WTC11 (cell line): ENCODE measurements at places on chromosomes 2 and 18. TPM values are rescaled to one million over a fixed set of nuclear protein-coding genes. Genes with fewer than 3 reads are reported as not detected.

Gene PLCD4
- total RNA-seq, result 0.11 to 0.28 TPM (median 0.14 TPM) in 3 replicates

Gene PDE1A
- total RNA-seq, result 0.25 TPM in 1 of 3 replicates, not detected in the others

Gene STK39
- 20.5 to 22.1 TPM (median 21.6 TPM) in 3 replicates for total RNA-seq

Gene SERPINB3
- total RNA-seq, result 0.11 to 0.22 TPM in 2 of 3 replicates, not detected in the other

Gene KIAA2012
- not detected in 3 replicates for total RNA-seq

Gene WDFY1
- total RNA-seq, result 63.7 to 67.3 TPM (median 66.0 TPM) in 3 replicates

Gene DYNAP
- 0.46 to 0.94 TPM (median 0.50 TPM) in 3 replicates for total RNA-seq

Gene ASPRV1
- 0.73 to 1.3 TPM (median 1.1 TPM) in 3 replicates for total RNA-seq

Gene CCDC68
- 0.23 to 0.92 TPM (median 0.55 TPM) in 3 replicates for total RNA-seq

Gene AFG3L2
- 73.9 to 109 TPM (median 76.0 TPM) in 3 replicates for total RNA-seq

Gene PTH2R
- 0.34 to 0.48 TPM (median 0.37 TPM) in 3 replicates for total RNA-seq

Gene CXCR1
- total RNA-seq, result not detected in 3 replicates

Gene POTEC
- not detected in 3 replicates for total RNA-seq

Gene GDF7
- 0.18 to 0.55 TPM (median 0.23 TPM) in 3 replicates for total RNA-seq

Gene UGT1A8
- 0.11 to 0.13 TPM in 2 of 3 replicates, not detected in the other for total RNA-seq

Gene CFAP53
- total RNA-seq, result 0.26 to 0.27 TPM (median 0.27 TPM) in 3 replicates

Gene NEU2
- total RNA-seq, result not detected in 3 replicates

Gene CD207
- not detected in 3 replicates for total RNA-seq

Gene EMILIN2
- 11.7 to 13.0 TPM (median 11.8 TPM) in 3 replicates for total RNA-seq

Gene POTEE
- total RNA-seq, result 2.1 to 2.6 TPM (median 2.2 TPM) in 3 replicates

Gene TMEFF2
- total RNA-seq, result 0.87 to 2.4 TPM (median 2.3 TPM) in 3 replicates

Gene FAHD2A
- total RNA-seq, result 39.8 to 47.9 TPM (median 45.4 TPM) in 3 replicates

Gene SPOPL
- 10.3 to 13.3 TPM (median 11.4 TPM) in 3 replicates for total RNA-seq

Gene OR6B3
- not detected in 3 replicates for total RNA-seq

Gene OSR1
- 0.22 to 0.55 TPM (median 0.27 TPM) in 3 replicates for total RNA-seq

Gene ONECUT2
- 0.87 to 1.9 TPM (median 1.6 TPM) in 3 replicates for total RNA-seq
